H4 (cell line): ENCODE measurements at places on chromosomes 2 and 18. TPM values are rescaled to one million over a fixed set of nuclear protein-coding genes. Genes with fewer than 3 reads are reported as not detected.

Gene CHRNG
- not detected in 2 replicates for total RNA-seq

Gene CFAP65
- total RNA-seq: 0.10 TPM in 1 of 2 replicates, not detected in the other

Gene GPR45
- not detected in 2 replicates for total RNA-seq

Gene PTPRN
- 6.8 and 10.0 TPM in 2 replicates for total RNA-seq

Gene DSG3
- not detected in 2 replicates for total RNA-seq

Gene CYBRD1
- 38.0 and 39.3 TPM in 2 replicates for total RNA-seq

DNA sequence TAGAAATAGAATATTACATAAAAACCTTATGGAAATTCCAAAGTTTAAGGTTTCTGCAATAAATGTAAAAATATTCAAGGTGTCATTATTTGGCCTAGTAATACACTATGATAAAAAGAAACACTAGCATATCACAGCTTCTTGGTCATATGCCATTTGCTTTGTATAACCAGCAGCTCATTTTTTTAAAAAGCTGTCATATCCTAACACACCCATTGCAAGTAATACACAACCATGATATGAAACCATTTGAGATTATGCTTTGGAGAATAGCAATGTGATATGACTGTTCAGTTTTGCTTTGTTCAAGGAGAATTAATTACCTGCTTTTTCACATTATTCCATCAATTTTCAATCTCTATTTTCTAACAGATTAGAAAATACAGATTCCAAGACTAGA, 149.0 kb downstream of the IKZF2 start:
- no peak for DNase-seq

- DNase-seq: peak; percentile 43
Measured at GRCh38 chr18:47754311-47755101, 176.0 kb downstream of the SMAD2 start.

GRCh38 chr2:218063486-218063885, 5.6 kb upstream of the RUFY4 start:
- no peak for DNase-seq

- no peak for DNase-seq
Measured at GRCh38 chr2:227204452-227204851, 40.0 kb downstream of the COL4A3 start.

- no peak for DNase-seq
Measured at GRCh38 chr2:146324951-146325350, 1519.9 kb upstream of the ACVR2A start.
